ENCODE measurements at places on chromosomes 2 and 18. TPM values are rescaled to one million over a fixed set of nuclear protein-coding genes. Genes with fewer than 3 reads are reported as not detected.

RAB6D gene
- not detected for total RNA-seq

GALR1 gene
- total RNA-seq, result not detected

- no peak for DNase-seq
Observed at GRCh38 chr2:175330195-175330594, 148.7 kb upstream of the ATP5MC3 start.

- peak; percentile 41 for DNase-seq
Observed at GRCh38 chr2:71551631-71551915, 98.2 kb downstream of the DYSF start.

- DNase-seq, result no peak
Observed at GRCh38 chr2:94996305-94997100, 29.0 kb upstream of the MAL start.

- no peak for DNase-seq
Observed at GRCh38 chr2:67500541-67500940, 103.4 kb downstream of the ETAA1 start.

DNA sequence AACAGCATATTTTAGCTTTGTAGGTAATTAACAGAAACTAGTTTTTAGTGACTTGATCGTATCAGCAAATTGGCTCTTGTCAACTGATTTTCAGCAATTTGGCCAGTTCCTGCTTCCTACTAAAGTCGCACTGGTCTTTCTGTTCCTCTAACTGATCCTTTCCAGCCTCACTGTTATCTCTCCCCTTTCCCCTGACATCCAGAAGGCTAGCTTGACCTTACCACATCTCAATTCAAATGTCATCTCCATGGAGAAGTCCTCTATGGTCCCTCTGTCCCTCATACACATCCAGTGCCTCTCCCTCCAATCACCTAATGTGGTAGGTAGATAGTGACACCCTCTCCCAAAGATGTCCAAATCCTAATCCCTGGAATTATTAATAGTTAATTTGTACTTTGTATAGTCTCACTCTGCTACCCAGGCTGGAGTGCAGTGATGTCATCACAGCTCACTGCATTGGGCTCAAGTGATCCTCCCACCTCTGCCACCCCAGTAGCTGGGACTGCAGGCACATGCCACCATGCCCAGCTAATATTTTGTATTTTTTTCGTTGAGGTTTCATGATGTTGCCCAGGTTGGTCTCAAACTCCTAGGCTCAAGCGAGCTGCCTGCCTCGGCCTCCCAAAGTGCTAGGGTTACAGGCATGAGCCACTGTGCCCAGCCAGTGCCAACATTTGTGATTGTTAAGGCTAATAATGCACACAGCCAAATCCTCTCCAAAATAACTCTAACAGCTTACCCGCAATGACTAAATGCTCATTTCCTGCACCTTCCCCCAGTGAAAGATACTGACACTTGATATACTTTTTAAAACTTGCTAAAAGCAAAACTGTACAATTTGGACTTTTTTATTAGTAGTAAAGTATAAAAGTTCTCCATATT lies 16.9 kb downstream of the PSTPIP2 start:
- DNase-seq, result no peak

- DNase-seq, result no peak
Observed at GRCh38 chr2:69773206-69773605, 31.3 kb downstream of the ANXA4 start.

DNA sequence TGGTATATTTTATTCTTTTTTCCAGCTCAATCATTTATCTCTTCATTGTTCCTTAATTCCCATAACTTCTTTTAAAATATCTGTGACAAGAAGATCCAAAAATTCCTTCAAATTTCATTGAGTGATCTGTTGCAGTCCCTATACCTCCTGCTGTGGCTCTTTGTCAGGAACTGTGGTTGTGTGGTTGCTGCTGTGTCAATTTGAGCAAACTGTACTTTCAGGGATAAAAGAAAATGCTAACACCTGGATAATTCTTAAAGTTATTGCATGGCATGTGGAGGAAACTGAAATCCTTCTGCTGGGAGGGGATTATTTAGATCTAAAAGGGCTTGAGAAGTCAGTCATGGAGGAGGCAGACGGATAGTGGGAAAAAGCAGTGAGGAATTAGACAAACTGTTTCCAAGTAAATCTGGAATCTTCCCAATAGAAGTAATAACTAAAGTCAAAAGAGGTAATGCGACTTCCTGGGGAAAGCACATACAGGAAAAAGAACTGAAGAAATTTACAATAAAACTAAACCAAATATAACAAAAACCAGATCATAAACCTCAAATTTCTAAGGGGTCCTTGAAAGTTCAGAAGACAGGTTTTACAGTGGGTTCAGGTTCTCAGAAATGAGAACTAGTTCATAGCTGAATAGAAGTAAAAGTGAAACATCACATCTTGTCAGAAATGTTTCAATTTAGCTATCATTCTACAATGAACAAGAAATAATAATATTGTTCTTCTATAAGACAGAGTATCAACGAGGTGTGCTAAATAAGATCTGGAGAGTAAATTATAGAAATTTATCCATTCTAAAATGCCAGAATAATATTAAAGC lies 33.5 kb upstream of the CD226 start:
- no peak for DNase-seq

GRCh38 chr2:7119132-7119835 lies 202.1 kb downstream of the RNF144A start:
- DNase-seq, result peak; percentile 50

- no peak for DNase-seq
Observed at GRCh38 chr2:20541294-20541640, 94.4 kb downstream of the RHOB start.

SCYGR2 gene
- total RNA-seq, result not detected

DNA sequence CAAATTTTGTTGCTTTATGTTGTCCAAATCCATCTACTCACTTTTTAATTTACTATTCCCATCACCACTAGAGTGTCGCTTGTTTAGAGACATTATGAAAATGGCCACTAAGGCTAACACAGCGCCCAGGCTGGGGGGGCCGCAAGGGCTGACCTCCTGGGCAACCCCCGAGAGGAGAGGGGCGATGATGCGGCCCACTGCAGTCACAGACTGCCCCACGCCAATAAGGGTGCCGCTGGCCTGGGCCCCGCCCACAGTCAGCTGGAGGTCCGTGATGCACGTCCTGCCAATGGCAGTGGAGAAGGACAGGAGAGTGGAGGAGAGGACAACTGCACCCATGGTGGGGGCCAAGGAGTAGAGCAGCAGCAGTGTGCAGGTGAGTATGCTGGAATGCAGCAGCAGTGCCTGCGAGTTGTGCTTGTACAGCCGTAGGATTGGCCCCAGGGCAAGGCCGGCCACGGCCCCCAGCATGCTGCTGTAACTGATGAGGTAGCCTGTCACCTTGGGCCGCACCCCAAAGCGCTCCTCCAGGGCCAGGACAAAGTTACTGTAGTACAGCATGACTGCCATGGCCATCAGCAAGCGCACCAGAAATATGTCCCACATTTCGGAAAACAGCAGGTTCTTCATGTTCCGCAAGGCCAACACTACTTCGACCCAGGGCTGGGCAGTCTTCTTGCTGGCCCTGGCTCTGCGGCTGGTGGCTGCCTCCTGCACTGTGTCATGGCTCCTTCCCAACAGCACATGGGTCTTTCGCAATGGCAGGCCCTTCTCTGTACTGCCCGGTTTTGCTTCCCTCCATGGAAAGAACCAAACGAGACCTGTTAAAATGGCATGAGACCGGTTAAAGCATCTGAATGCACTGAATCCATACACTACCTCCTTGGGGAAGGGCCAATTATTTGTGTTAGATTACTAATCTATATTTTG lies 43.2 kb upstream of the TMEM182 start:
- DNase-seq, result no peak

IL36RN gene
- not detected for total RNA-seq

GRCh38 chr2:156452971-156453370 lies 16.8 kb downstream of the GPD2 start:
- no peak for DNase-seq

GRCh38 chr2:357811-358210 lies 69.9 kb upstream of the ALKAL2 start:
- no peak for DNase-seq

- no peak for DNase-seq
Observed at GRCh38 chr2:10935953-10936942, 24.5 kb downstream of the KCNF1 start.

CD8A gene
- 0.35 TPM for total RNA-seq

- no peak for DNase-seq
Observed at GRCh38 chr2:27150639-27151230, 1.9 kb downstream of the TCF23 start.

DNA sequence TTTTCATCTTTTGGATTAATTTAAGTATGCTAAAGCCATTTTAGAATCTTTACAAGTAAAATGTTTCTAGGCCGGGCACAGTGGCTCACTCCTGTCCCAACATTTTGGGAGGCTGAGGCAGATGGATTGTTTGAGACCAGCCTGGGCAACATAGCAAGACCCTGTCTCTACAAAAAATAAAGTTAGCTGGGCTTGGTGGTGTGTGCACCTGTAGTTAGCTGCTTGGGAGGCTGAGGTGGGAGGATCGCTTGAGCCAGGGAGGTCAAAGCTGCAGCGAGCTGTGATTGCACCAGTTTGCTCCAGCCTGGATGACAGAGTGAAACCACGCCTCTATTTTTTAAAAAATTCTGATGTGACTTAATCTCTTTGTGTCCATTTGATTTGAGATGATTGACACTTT lies 3.9 kb downstream of the PPM1B start:
- DNase-seq, result no peak

GRCh38 chr18:50866765-50867164 lies 12.2 kb upstream of the ME2 start:
- DNase-seq, result no peak

DNA sequence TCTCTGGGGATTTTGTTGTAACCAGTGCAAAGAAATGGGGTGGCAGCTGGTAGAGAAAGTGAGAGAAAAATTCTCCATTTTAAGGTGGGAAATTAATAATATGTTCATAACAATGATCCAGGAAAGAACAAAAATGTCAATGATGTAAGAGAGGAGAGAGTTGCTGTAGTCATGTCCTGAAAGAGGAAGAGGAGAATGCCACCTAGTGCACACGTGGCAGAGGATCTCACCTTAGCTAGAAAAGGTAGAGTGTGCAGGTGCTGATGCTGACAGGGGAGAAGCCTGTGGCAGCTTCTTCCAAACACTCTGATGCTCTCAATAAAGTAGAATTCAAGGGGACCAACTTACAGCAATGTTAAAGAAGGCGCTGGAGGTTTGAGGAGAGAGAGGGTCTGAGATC lies 282.9 kb upstream of the PKDCC start:
- DNase-seq, result no peak

LIPG gene
- total RNA-seq, result not detected

GRCh38 chr2:160905862-160906261 lies 254.4 kb upstream of the TANK start:
- DNase-seq, result no peak

GRCh38 chr2:227717687-227718567 lies at the start of gene SLC19A3:
Gene SLC19A3, minus strand, starts transcription at chr2:227718028. Its CDS starts 15,710 bp downstream, at chr2:227702318.
- DNase-seq, result peak; percentile 72

SCN7A gene
- total RNA-seq, result 12.7 TPM

GRCh38 chr2:11344342-11344955 lies at the start of gene ROCK2:
Gene ROCK2, minus strand, starts transcription at chr2:11344636. Its CDS starts 500 bp downstream, at chr2:11344136.
- peak; percentile 91 for DNase-seq

DNA sequence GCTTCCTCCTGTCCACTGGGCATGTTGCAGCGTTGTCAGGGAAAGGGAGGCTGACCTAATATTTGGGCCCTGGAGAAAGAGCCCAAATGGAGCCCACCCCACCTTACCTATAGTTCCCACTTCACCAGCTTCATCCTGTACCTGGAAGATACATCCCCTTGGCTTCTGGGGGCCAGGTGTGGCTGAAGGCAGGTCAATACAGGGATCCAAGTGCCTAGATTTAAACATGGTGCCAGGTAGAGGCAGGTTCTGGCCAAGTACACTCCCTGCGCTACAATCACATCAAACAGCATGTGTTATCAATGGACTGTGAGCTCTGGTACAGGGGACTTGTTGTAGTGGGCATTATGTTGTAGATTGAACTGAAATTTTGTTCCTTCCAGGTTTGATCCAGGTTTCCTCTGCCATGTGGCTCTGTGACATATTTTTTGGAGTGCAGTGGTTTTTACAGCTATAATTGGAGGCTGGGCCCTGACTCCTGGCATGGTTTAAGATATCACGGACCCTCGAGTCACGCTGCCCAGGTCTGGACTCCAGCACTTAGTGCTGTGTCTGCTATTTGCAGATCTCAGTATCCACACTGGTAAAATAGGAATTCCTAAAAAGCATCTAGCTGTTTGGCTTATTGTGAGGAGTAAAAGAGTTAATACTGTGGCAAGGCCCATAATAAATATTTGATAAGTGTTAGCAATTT lies 23.8 kb downstream of the MYCN start:
- no peak for DNase-seq

- DNase-seq, result no peak
Observed at GRCh38 chr18:10681581-10682367, 155.9 kb downstream of the NAPG start.

GRCh38 chr2:143083636-143084035 lies 45.6 kb upstream of the ARHGAP15 start:
- no peak for DNase-seq

IL1F10 gene
- not detected for total RNA-seq

GRCh38 chr2:70919672-70920366 lies 15.9 kb upstream of the ATP6V1B1 start:
- peak; percentile 76 for DNase-seq

DNA sequence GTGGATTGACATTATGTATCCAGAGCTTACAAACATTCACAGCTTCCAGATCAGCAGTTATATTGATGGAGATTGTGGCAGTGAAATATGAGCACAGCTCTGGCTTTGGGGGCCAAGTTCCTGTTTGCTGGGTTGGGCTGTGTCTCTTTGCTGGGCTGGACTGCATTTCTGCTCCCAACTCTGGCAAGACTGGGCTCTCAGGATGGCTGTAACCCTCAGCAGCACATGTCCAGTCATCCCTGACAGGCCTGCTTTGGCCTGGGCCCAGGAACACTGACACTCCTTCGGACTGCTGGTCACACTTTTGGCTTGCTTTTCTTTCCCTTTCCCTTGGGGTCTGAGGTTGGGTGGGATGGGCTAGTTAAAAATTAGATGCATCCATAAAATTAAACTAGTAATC lies 17.9 kb upstream of the VPS4B start:
- DNase-seq, result peak; percentile 45

DNA sequence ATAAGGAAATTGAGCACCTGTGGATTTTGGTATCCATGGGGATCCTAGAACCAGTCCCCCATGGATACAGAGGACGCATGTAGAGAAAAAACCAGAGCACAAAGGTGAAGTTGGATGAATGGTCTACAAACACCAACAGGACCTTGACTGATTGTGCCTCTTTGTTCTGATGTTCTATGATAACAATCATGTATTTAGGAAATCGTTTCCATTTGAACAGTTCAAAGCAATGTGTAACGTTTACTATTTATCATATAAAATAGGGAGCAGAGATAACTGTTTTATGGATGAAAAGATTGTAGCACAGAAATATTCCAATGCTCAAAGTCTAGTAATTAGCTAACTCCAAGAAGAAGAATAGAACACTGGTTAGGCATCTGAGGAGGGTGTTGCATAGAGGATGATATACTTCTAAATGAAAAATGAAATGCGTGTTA lies 116.3 kb upstream of the FN1 start:
- no peak for DNase-seq

All from heart left ventricle (tissue), 16 donors.